A549 treated with AZD2906 at 1 μM for 4 hours (cell line): ENCODE measurements at places on chromosomes 4 and X. TPM values are rescaled to one million over a fixed set of nuclear protein-coding genes. Genes with fewer than 3 reads are reported as not detected.

Gene IL2RG
- total RNA-seq: 0.11 to 0.39 TPM (median 0.24 TPM) in 5 replicates

Gene HHIP
- total RNA-seq: 0.37 to 1.3 TPM (median 0.76 TPM) in 5 replicates

Gene NUP62CL
- 10.4 to 18.4 TPM (median 14.9 TPM) in 5 replicates for total RNA-seq

Gene ANXA10
- 2.2 to 2.8 TPM (median 2.6 TPM) in 5 replicates for total RNA-seq

Gene SLC10A4
- total RNA-seq: 4.4 to 7.2 TPM (median 7.1 TPM) in 5 replicates

Gene CD38
- total RNA-seq: 12.4 to 16.6 TPM (median 13.0 TPM) in 5 replicates

Gene SPIN3
- 5.1 to 6.3 TPM (median 5.8 TPM) in 5 replicates for total RNA-seq
